ENCODE measurements at places on chromosomes 2 and 18. TPM values are rescaled to one million over a fixed set of nuclear protein-coding genes. Genes with fewer than 3 reads are reported as not detected.

The DSG1 gene
- total RNA-seq = 0.09 TPM

The LYPD6B gene
- 27.2 TPM for total RNA-seq

The PIAS2 gene
- total RNA-seq = 62.1 TPM

The TXNDC2 gene
- 0.29 TPM for total RNA-seq

The OTOF gene
- 0.25 TPM for total RNA-seq

The EIF4E2 gene
- total RNA-seq = 72.5 TPM

Data from mesothelial cell of epicardium (in vitro differentiated cells).